ENCODE measurements at places on chromosomes 1 and 21.

- no peak for DNase-seq
These were observed 95.1 kb upstream of the ATP1A1 start for GRCh38 chr1:116277840-116278540.

- no peak for DNase-seq
These were observed 129.8 kb upstream of the CHODL start for GRCh38 chr21:18114810-18115209.

DNA sequence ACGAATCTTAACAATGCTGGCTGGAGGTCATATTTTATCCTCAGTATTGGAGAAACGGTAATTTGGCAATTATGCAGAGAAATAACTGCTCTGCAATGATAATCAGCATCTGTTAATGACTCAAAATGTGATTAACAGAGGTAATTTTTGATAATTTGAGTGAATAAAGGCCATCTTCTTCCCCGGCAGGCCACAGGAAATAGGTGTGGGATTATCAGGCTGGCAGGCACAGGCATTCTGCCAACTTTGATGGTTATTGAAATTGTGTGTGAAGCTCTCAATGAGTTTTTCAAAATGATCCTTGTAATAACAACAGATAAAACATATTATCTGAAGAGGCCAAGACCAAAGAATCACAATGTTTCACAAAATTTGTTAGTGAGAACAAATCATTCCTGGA is 309.0 kb downstream of the PTGER3 start:
- no peak for DNase-seq

GRCh38 chr1:36122062-36123030 is 2.7 kb downstream of the COL8A2 start:
- no peak for DNase-seq

GRCh38 chr1:44660176-44660575 is 14.1 kb downstream of the TMEM53 start:
- DNase-seq: no peak

DNA sequence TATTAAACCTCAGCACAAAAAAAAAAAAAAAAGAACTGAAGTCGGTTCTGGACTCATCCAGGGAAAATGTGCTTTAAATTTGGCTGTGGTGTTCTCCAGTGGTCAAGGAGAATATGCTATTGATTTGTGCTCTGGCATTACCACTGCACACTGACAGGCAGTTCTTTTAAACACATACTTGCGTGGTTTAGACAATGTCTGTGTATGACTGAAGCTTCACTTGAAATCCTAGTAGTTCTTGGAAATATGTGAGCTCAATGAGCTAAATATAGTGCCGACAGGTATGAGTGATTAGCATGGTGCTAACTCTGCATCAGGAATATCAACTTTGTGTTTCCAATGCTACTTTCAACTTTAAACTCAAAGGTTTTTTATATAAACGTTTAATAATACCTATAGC is 415.6 kb downstream of the SMYD3 start:
- no peak for DNase-seq

DNA sequence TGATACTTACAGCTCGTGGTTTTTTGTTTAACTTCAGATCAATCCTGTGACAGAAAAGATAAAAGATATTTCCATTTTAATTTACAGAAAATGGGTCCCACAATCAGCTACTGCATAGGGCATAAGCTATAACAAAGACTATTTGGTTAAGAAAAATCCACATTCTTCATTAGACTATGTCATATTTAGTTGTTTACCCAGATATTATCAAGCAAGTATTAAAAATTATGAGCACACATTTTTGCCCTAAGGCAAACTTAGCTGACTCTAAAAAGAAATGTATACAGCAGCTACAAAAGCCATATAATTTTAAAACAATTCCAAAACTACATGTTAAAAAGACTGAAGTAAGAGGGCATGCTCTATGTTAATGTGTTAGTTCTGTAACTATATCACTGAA is 18.7 kb downstream of the MEAF6 start:
- DNase-seq: no peak

GRCh38 chr1:33366762-33367484 is 46.0 kb upstream of the A3GALT2 start:
- DNase-seq: no peak

DNA sequence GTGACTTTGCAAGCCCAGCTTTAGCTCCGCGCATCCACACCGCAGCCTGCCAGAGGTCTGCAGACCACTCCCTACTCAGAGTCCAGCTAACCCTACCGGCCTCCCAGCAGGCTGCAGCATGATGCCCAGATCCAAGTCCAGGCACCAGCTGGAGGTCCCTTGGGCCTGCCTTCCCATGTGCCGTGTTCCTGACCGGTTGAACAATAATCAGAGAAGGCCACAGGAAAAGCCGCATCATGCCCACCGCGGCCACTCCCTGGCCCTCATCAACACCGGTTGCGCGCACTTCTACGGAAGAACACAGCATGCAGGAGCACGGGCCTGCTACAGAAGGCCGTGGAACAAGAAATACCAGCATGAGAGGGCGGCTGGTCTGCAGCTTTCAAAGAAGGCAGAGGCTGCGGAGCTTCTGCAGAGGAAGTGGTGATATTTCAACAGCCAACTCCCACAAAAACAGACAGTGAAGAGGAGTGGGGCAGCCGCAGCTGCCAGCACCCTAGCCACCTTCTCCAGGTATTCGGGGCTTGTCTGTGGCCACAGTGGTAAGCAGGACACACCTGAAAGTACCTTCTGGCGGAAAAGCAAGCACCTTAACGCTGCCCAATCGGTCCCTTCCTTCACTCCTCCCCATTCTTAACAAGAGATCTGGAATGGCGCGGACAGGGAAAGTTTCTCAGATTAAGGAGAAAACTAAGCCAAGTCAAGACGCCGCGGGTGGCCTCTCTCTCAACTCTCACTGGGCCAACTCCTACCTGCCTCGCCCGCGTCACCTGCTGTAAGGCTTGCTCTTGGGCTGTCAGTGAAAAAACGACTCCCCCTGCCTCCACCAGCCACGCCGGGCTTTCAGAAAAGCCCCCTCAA is 1.5 kb downstream of the PGBD5 start:
- DNase-seq: no peak

- DNase-seq: peak; percentile 76
These were observed 84.9 kb upstream of the SLC44A3 start for GRCh38 chr1:94734963-94735901.

- no peak for DNase-seq
These were observed 242.5 kb upstream of the SGIP1 start for GRCh38 chr1:66291531-66291864.

DNA sequence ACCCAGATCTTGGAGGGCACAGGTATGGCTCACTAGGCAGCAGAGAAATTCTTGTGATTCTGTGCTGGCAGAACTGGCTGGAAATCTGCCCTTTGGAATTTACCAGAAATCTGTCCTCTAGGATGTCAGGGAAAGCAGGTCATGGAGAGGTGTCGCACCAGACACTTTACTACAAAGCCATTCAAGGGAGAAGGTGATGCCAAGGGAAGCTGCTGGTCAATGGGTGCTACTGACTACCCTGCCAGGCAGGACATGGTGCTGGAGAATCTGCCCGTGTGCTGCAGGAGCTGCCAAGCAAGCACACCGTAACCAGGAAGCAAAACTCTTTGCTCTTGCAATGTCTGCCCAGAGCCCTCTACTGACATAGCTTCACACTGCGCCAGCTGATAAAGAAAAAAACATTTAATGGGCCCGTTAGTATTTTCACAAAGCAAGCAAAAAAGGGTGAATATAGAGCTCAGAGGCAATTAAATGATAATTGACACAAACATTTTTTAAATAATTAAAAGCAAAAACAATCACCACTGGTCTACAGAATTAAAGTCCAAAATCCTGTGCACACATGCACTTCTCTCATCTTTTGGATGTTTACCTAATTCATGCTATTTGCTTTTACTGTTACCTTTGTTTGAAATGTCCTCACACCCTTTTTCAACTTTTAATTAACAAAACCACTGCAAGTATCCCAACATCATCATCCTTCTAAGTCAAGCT is 7.2 kb upstream of the FBXO28 start:
- DNase-seq: peak; percentile 42

GRCh38 chr1:35838693-35839245 is 31.0 kb downstream of the AGO4 start:
- DNase-seq: peak; percentile 10

DNA sequence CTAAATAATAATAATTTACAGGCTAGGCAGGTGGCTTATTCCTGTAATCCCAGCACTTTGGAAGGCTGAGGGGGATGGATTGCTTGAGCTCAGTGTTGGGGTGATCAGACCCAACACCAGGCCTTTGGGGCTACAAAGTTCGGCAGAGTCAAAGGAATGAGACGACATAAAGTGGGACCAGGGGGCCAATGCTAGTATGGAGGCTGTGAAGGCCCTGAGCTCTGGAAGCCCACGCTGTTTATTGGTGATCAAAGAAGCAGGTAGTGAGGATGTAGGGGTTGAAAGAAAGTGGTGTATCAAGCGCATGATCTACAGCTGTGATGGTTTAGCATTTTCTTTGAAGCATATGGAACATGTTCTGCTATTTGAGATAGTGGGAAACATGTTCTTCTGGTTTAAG is 5.6 kb downstream of the BTBD8 start:
- no peak for DNase-seq

DNA sequence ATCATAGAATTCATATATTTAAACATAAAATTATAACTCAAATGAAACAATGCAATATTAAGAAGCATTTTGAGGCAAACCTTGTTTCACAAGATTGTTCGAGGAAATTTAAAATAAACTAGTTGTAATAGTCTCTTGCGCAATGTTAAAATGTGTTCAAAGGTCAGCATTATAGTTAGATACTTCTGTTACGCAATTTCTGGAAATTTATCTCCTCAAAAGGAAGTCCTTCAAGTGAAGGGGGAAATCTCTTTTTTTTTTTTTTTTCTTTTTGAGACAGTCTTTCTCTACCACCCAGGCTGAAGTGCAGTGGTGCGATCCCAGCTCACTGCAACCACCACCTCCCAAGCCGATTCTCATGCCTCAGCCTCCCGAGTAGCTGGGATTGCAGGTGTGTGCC is 52.1 kb downstream of the FMO4 start:
- DNase-seq: peak; percentile 39

DNA sequence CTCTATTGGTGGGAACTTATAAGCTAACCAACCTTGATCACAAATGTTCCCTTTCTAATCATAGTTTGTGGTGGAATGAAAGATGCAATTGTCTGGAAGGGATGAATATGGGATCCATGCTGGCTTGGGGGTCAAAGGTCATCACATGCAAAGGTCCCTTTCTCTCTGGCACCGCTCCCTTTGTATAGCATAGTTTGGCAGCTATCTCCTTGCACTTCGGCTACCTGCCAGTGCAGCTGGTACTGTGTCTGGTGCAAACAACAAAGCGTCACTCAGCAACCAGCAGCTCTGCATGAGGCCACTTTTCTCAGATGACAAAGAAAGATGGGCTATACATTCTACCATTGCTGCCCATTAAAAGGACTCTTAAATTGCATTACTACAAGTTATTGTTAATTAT is 188.2 kb upstream of the NFIA start:
- no peak for DNase-seq

DNA sequence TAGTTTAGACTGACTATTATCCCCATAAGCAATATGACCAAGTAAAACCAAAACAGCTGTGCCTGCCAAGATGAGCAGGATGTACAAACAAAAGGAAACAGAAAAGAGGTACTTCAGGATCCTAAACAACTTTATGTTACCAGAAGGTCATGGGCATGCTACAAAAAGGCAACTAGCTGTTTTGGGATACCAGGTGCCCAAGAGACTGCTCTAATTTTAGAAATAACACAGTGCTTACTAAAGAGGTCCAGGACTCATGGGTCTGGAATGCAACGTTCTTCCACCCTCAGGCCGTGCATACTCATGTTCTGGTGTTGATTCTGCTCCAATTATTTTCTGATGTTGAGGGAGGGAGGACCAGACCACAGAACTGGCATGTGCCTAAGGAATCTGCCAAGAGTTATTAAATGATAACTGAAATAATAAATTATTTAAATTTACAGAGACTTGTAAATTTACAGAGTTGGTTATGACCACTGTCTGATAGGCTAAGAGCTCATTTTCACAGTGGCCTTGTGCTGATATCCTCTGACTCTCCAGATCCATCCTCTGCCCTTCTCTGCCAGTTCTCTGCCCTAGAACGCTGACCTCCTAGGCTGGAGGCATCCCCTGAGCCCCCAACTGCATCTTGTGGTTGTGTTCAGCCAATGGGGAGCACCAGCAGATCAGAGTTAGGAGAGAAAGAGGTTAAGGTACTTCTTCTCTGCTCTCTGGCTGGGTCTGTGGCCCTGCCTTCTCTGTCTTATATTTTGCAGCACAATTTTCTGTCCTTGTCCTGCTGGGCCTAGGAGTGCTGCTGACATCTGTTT is 37.7 kb upstream of the BCL10 start:
- DNase-seq: peak; percentile 97

- peak; percentile 58 for DNase-seq
These were observed 20.7 kb upstream of the POFUT2 start for GRCh38 chr21:45308194-45309068.

- DNase-seq: no peak
These were observed 18.5 kb upstream of the MAGOH start for GRCh38 chr1:53256511-53257453.

GRCh38 chr1:206770531-206771337 is at the start of gene IL19:
TSS of gene IL19 (plus strand) at chr1:206770773. CDS start at chr1:206836663, 65,890 bp downstream.
- peak; percentile 40 for DNase-seq

DNA sequence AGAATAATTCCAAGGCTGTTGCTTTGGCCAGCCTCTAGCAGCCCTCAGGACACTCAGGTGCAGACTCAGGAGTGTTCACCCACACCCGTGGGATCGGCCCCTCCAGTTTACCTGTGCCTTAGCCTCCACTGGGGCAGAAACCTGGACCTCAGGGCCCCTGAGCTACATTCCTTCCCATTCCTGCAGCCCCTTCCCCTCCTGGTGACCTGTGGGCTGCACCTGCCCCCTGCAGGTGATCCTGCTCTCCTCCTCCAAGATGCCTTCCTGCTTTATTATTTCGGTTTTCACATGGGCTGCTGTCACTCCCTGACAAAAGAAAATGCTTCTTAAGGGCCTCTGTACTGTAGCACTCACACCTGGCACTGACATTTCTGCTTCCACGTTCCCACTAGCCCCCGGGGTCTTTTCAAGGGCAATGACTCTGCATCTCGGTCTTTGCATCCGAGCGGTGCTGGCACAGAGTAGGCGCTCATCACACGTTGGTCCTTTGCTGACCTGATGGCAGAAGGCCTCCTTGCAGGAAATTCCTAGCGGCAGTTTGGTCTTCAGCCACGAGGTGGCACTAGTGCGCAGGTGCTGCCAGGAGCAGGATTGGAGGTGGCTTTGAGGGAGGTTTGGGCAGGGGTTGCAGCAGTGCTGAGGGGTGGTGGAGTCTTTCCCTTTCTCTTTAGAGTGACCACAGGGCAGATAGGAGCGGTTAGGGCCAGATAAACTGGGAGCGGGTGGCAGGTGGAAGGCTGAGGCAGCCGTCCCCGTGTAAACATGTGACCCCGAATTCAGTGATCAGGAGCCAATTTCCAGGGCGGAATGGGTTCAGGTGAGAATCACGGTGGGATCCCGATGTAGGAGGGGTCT is 25.3 kb upstream of the ETV3 start:
- peak; percentile 60 for DNase-seq

- DNase-seq: peak; percentile 43
These were observed 91.5 kb downstream of the NGF start for GRCh38 chr1:115246526-115246925.

Measured in fibroblast of the aortic adventitia (primary cell).